H9 (cell line): ENCODE measurements at places on chromosomes 7 and 10.

DNA sequence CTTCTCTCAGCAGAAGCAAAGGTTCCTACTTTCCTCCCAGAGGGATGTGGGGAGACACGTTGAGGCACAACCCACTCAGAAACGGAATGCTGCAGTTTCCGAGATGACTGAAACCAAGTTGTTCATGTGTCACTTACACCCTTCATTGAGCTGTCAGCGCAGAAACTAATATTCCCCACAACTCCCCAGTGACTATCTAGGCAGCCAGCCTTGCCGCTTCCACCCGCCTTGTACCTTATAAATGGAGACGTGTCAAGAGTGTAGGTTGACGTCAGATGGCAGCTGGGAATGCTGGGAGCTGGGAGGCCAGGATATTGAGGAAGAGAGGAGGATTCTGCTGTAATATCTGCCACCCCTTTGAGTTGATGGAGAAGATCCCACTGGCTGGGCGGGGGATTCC, 15.1 kb downstream of the GPR26 start:
- no peak for DNase-seq

DNA sequence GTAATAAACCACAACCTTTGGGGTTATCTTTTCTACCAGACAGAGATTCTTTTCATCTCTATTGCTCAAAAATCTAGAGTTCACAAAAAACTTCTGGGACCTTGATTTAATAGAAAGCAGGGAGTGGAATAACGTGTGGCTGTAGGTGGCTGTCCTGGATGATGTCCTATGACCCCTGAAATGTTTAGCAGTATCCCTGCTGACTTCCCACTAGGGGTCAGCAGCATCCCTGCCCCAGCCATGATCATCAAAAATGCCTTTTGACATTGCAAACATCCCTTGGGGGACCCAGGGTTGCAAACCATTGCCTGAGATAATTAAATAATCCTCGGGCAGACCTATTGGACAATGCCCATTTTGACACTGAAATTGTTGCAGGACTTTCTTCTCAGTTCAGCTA, 177.1 kb downstream of the USP6NL start:
- DNase-seq: peak; percentile 41

DNA sequence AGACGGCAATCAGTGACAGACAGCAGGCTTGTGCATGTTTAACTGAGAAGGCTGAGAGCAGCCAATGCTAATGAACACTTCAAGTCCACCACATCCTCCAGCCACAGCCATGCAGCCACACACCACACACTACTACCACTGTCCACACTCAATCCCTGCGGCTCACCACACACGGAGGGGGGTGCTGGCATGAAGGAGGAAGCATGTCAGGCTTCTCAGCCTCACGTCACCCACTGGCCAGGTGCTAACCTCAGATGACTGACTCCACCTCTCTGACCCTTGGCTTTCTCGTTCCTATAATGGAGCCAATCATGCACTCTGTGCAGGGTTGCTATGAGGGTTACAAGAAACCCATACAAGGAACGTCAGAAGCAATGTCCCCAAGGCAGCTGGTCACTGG, 165.4 kb upstream of the RNF32 start:
- DNase-seq: no peak

- no peak for DNase-seq
These were observed 21.0 kb upstream of the HILPDA start for GRCh38 chr7:128434413-128435326.

DNA sequence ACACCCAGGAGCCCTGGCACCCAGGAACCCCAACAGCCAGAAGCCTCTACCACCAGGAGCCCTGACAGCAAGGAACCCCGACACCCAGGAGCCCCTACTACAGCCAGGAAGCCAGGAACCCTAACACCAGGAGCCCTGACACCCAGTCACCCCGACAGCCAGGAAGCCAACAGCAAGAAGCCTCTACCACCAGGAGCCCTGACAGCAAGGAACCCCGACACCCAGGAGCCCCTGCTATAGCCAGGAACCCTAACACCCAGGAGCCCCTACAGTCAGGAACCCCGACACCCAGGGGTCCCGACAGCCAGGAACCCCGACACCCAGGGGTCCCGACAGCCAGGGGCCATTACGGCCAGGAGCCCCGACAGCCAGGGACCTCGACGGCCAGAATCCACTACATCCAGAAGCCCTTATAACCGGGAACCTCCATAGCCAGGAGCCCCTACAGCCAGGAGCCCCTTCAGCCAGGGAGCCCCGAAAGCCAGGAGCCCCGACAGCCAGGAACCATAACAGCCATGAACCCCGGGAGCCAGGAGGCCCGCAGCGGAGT, 440 bp upstream of the GLRX3 start:
- DNase-seq: no peak

DNA sequence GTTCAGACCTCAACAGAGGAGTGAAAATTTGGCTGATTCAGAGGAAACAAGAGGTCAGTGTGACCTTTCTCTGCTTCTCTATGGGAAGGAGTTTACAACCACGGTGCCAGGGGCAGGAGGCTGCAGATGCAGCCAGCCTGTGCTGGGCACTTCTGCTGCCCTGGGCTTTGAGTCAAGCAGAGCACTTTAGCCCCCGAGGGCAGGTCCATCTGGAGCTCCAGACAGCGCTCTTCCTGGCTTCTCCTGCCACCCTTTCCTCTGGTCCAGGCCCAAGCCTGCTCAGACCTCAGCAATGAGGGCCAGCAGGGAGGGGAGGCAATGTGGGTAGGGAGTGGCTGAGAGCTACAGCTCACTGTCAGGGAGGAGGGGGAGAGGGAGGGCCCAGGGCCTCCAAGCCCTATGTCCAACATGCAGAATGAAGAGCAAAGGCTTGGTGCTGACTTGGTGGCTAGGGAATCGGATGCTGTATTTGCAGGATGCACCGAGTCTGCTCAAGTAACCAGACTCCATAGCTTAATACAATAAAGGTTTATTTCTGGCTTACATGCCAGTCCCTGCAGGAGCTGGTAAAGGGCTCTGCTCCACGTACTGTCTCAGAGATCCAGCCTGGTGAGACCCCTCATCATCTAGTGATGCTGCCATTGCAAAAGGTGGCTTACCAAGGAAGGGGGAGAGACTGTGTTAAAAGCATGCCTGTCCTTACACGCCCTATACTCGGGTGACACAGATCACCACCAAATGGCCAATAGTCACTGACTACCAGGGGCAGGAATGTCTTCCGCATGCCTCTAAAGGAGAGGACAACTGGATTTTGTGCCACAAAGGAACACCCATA, 481.6 kb downstream of the RPS24 start:
- DNase-seq: peak; percentile 4

- DNase-seq: no peak
These were observed 150.2 kb downstream of the TCF7L2 start for GRCh38 chr10:113100281-113100680.
